ENCODE measurements at places on chromosomes 2 and 18. TPM values are rescaled to one million over a fixed set of nuclear protein-coding genes. Genes with fewer than 3 reads are reported as not detected.

DNA sequence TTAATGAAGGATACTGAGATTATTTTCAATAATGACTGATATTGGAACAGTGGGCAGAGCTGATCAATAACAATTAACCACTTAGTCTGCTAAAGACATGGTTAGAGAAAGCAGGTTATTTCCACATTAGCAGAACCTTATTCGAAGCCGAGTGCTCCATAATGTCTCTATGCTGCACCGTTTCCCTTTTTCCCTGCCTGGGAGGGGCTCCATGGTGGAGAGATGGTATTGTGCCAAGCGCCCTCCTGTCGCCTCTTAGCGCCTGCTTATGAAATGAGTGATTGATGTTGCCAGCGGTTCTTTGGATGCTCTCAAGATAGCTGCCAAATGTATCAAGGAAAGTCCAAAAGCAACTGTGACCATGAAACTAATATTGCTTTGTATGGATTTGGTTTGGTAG, 34.6 kb upstream of the INSIG2 start:
- DNase-seq: no peak

DNA sequence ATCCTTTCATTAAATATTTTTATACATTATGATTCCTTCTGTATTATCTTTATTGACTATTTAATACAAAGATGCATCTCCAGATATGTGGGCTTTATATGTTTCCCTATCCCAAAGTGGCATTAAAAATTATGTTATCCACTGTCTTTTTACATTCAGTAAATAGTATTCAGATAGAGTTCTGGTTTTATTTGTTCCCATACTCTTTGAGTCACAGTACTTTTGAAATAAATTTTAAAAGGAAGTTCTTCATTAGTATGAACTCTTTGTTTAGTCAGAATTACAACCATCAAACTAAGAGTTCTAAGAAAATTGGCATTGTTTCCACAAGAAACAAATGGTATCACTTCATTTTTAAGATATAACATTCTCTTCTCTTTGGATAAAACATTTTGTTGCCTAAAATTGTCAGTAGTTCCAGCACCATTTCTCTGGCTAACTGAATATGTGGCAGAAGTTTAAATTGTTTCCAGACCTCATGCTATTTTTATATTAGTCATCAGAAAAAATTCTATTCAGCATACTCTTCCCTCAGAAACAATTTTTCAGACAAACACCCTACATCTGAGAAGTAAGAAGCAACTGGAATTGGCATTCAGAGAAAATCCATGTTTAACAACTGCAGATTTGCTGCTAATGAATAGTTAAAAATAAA, 88.5 kb upstream of the COL5A2 start:
- DNase-seq: no peak

- DNase-seq: no peak
These were observed 157.0 kb downstream of the DOCK10 start for GRCh38 chr2:224885291-224885690.

DNA sequence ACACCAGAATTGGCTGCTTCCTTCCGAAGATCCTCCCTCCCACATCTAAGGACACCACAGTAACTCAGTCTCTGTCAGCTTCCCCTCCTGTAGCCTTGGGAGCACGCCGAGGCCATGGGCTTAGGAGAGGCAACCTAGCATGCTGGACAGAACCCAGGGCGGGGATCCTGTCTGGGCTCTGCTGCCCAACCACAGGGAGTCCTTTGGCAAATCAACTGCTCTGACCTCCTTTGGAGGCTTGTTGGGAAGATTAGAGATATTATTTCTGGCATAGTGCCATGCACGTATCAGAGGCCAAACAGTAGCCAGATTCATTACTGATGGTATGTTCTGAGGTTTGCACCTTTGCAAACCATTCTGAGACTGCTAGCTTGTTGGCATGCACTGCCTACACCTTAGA, 262.7 kb upstream of the EPAS1 start:
- no peak for DNase-seq

DNA sequence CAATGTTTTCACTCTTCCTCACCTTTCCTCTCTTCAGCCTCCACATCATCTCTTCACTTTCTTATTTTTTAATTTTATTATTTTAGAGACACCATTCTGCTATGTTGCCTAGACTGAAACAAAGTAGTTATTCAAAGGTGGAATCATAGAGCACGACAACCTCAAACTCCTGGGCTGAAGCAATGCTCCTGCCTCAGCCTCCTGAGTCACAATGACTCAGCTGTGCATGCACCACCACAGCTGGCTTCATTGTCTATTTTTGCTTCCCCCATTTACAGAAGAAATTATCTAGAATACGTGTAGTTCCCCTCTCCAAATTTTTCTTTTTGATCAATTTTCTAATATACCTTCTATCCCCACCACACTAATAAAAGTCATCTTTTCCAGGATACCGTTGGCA, 911.5 kb upstream of the SOX11 start:
- no peak for DNase-seq

DNA sequence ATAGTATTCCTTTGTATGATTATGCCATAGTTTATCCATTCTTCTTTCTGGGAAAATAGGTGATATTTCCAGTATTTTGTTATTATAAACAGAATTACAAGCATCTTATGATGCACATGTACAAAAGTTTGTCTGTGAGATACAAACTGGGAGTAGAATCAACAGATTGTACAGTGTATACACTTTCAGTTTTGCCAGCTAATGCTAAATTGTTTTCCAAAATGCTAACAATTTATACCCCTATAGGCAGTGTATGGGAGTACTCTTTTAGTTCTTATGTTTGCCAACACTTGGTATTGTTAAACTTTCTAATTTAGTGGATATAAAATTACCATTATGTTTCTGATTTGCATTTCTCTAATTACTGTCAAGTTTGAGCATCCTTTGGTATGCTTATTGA, 31.0 kb upstream of the TNFRSF11A start:
- DNase-seq: no peak

- no peak for DNase-seq
These were observed 2.5 kb upstream of the RAD51AP2 start for GRCh38 chr2:17520761-17521160.

- DNase-seq: peak; percentile 26
These were observed at the start of gene FRZB for GRCh38 chr2:182866461-182867406. FRZB (minus strand) TSS chr2:182866637; CDS start chr2:182866552, 85 bp downstream.

DNA sequence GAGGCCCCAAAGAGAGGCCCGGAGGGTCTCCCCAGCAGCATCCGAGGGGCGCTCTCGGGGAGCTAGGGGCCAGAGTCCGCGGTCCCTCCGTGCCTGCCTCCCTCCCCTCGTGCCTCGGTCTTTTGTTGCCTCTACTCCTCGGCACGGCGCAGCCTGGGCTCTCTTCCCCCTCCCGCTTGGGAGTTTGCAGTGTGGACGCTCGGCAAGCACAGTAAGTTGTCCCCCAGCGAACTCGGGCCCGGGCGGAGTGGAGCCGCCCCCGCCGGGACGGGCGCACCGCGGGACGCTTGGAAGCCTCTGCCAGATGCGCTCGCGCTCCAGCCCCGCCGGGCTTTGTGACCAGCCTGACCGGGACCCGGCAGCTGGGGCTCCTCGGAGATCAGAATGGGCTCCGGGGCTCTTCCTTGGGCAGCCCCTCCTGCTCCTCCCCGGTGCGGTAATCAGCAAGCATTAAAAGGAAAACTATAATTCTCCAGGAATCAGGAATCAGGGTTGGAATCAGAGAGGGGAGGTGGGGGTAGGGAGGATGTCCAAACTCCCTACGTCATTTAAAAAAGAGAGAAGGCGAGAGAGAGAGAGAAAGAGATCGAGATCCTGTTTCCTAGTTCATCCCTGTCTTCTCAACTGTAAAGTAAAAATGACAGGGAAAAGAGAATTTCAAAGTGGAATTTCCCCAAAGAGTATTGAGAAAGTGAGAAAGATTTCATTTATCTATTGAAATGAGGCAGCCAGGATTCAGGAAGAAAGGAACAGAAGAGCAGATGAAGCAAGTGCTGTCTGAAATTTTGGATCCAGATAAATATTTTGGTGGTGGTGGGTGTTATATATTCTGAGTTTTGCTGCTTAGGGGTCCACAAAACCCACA, 786 bp upstream of the TMEM200C start:
- DNase-seq: no peak

DNA sequence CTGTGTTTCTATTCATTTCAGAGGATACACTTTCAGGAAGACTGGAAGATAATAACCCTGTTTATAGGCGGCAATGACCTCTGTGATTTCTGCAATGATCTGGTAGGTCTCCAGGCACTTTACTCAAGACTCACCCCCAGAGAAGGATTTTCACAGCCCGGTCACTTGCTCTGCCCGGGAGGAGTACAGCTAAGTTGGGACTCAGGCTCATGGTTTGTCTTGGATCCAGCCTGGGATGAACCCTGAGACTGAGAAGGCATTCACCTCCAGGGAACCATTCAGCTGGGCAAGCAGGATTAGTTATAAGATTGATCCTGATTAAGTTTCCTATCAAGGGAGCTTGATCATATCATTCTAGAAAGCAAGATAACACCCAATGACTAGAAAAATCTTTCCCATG, 83.7 kb downstream of the PLB1 start:
- DNase-seq: no peak

DNA sequence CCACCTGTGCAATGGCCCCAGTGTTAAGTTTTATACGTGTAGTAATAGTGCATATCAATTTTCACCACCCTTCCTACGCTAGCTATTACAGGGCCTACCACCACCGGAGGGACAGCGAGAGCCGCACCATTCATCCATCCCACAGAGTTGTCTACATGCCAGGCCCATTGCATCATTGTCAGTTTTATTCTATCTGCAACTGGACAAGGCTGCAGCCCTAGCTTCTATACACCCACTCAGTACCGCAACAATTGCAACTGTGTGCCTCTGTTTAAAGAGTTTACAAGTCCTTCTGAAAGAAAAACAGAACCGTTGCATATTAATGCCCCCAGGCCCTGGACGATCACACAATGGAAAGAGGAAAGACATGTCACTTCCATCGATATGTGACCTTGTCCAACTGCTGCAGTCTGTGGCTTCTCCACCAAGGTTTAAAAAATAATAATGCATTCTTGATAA, 58.6 kb downstream of the ZEB2 start:
- peak; percentile 44 for DNase-seq

GPR75 gene
- polyA plus RNA-seq: 1.8 TPM

KCNG2 gene
- polyA plus RNA-seq: 0.57 TPM

GBX2 gene
- polyA plus RNA-seq: not detected

ADAM23 gene
- 6.6 TPM for polyA plus RNA-seq

KCTD1 gene
- polyA plus RNA-seq: 5.4 TPM

GREB1 gene
- polyA plus RNA-seq: 0.17 TPM

Measured in AG04450 (cell line).